ENCODE measurements at places on chromosomes 16 and 17.
A peak's percentile ranks its signal among the peaks of the same experiment; 100 is the strongest.

- peak; percentile 66 for DNase-seq
These were observed 6.1 kb upstream of the PDP2 start for GRCh38 chr16:66874079-66874775.

DNA sequence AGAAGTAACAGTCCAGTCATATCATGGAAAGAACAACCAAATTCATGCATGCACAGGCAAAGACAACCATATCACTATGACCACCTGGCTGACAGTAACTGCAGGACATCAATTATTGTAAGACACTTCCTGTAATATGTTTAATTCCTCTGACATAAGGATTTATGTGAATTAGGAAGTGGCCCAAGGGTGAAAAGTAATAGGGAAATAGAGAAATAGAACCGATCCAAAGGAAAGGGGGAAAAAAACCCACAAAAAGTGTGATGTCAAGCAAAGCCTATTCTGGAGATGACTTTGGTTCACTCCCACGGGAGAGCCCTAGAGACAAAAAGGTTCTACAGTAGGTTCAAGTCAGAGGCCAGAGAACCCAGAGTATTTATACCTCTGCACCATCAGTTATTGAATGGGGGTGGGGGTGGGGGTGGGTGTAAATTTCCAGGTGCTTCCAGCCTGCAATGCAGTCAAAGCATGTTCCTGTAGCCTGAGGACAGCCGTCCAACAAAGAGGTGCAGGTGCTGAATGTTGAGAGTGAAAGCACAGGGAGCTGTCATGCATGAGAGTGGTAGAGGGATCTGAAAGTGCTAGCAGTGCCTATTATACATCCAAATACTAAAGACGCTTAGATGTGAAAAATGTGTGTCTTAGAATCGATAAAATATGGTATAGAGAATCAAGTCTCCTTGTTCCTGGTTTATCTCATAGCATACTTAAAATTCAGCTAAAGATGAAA, 95.6 kb upstream of the HLF start:
- no peak for DNase-seq

GRCh38 chr16:85650844-85651628, 37.7 kb downstream of the GINS2 start:
- no peak for DNase-seq

- DNase-seq = no peak
These were observed 58.7 kb downstream of the TANC2 start for GRCh38 chr17:63024716-63025115.

DNA sequence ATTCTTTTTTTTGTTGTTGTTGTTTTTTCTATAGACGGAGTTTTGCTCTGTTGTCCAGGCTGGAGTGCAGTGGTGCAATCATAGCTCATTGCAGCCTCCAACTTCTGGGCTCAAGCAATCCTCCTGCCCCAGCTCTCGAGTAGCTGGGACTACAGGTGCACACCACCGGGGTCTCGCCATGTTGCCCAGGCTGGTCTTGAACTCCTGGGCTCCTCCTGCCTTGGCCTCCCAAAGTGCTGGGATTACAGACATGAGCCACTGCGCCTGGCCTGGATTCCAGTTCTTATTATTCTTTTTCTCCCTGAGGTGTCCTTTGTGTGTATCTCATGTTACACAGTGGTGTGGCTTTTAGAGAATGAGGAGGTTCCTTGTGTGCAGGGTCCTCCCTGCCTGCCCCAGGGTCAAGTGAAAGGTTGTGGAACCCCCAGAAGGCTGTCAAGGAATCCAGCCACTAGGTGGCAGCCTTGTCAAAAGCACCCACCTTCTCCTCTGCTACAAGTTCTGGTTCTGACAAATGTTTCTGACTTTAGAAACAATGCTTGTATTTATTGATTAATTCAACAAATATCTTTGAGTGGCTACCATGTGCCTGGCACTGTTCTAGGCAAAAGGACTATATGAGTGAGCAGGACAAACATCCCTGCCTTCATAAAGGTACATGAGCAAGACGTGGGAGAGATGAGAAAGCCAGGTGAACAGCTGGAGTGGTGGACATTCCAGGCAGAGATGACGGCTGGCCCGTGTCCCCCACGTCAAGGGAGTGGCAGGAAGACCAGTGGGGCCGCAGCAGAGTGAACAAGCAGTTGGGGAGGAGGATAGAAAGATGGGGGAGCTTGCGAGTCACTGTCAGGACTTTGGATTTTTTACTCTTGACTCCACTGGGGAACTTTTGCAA, 112.4 kb downstream of the SPECC1 start:
- DNase-seq = peak; percentile 73

DNA sequence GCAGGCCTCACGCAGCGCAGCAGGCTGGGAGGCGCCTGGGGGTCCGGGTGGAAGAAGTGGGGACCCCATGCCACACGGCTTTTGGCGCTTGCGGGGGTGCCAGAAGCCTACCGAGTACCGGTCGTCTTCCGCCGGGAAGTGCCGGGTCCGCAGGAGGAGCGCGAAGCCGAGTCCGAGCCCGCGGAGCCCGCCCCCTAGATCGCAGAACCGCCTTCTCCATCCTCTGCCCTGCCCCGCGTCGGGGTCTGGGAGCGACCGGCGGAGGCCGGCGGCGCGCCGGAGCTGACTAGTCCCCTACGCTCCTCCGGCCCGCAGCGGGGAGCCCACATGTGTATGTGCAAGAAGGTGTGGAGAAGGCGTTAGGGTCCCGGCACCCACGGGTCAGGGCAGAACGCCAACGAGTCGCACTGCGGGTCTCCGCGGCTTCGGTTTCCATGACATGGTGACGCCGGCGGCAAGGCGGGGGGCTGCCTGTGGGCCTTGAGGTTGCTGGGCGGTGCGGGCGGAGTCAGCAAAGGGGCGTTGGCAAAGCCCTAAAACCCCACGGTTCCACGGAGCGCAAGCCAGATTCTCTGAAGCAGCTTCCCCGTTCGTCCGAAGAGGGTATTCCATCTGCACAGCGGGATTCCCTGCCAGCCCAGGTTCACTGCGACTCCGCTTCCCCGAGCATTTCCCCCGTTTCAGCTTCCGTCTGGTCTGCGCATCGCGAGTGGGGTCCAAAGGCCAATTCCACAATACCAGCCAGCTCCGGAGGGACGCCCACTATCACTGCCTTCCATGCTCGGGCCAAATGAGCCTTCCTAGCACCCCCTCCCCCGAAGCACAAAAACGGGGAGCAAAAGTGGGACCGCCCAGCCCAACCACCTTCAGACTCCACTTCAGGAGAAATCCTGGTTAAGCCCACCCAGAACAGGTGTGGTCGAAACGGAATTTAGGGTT, 2.3 kb upstream of the LHX1 start:
- DNase-seq = no peak

DNA sequence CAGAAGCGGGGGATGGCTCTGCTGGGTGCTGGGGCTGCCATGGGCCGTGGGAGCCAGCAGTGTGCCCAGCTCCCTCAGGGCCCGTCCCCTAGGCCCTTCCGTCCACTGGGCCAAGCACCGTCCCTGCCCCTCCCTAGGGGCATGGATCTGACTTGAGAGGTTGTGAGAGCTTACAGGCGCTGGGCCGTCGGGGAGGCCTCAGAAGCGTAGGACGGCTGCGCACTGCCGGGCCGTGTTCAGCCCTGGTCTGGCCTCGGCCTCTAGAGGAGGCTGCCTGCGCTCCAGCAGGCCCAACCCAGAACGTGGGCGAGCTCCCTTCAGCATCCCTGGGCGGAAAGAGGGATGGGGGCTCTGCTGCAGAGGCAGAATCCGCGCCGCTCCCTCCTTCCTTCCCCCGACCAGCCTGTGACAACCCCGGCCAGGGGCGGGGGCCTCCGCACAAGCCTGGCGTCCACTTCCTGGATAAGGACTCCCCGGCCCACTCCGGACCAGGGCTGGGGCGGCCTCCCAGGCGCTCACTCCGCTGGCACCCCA, 685 bp upstream of the MPG start:
- DNase-seq = peak; percentile 56

GRCh38 chr16:54487933-54488332, 201.3 kb upstream of the IRX3 start:
- DNase-seq = no peak

All from activated CD8-positive, alpha-beta memory T cell treated with anti-CD3 and anti-CD28 coated beads, Interleukin-2, amount 10 ng/mL, durations not matched to agents 7 days and 5 days (primary cell).